ENCODE measurements at places on chromosomes 2 and 18.

- no peak for DNase-seq
- no peaks in the 10 kb centered on the region for H3K36me3 ChIP-seq
- H3K27me3 ChIP-seq: no peaks in the 10 kb centered on the region
- H3K4me1 ChIP-seq: no peaks in the 10 kb centered on the region
- no peak overlapping the region for H3K4me3 ChIP-seq
- no peak overlapping the region for H3K27ac ChIP-seq
Observed at GRCh38 chr18:26127786-26128185, 5.9 kb upstream of the PSMA8 start.

- peaks cover 6% of the 10 kb centered on the region for H3K36me3 ChIP-seq
- no peak overlapping the region for H3K27ac ChIP-seq
- H3K27me3 ChIP-seq: no peaks in the 10 kb centered on the region
- no peak for DNase-seq
- H3K4me1 ChIP-seq: peaks cover 10% of the 10 kb centered on the region
Observed at GRCh38 chr18:35289293-35289692, 736 bp downstream of the ZSCAN30 start.

GRCh38 chr2:96537066-96537733 is 648 bp downstream of the ARID5A start:
- peaks cover 49% of the 10 kb centered on the region for H3K4me1 ChIP-seq
- H3K27me3 ChIP-seq: peaks cover 10% of the 10 kb centered on the region
- no peak for DNase-seq
- H3K27ac ChIP-seq: peak overlapping the region; percentile 83

- DNase-seq: no peak
- H3K4me3 ChIP-seq: no peak overlapping the region
- no peak overlapping the region for H3K27ac ChIP-seq
- H3K27me3 ChIP-seq: no peaks in the 10 kb centered on the region
Observed at GRCh38 chr2:86510436-86510933, 52.8 kb downstream of the CHMP3 start.

DNA sequence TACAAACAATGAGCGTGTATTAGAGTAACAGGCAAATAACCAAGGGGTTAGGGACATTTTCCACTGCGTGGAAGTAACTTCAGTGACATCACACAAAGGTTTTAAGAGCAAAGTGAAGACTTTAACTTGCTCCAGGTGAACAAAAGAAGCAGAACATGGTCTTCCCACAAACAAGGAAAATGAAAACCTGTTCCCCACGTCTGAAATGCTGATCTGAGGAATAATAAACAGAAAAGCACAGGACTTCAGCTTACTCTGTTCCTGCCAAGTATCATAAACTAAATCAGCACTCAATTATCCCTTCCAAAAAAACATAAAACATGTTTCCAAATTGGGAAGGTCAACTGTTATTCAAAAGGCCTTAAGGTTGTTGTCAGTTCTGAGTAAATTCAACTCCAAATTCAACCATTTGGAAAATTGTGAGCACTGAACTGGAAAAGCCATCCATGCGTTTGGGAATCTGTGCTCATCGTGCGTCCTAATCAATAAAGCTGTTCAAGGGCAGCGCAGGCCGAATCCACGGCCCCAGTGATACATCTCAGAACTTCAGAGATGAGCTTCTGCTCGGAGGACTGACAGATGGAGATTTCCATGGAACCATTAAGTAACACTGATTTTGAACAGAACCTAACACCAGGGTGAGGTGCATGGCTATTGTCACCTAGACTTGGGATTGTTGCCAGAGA is 7.7 kb upstream of the SNTG2 start:
- H3K36me3 ChIP-seq: no peaks in the 10 kb centered on the region
- no peak for DNase-seq
- H3K27me3 ChIP-seq: peaks cover 7% of the 10 kb centered on the region
- H3K27ac ChIP-seq: no peak overlapping the region
- no peak overlapping the region for H3K4me3 ChIP-seq

GRCh38 chr2:23430263-23430662 is 45.3 kb downstream of the KLHL29 start:
- H3K27me3 ChIP-seq: no peaks in the 10 kb centered on the region
- H3K36me3 ChIP-seq: no peaks in the 10 kb centered on the region
- DNase-seq: no peak
- H3K4me3 ChIP-seq: no peak overlapping the region
- H3K27ac ChIP-seq: no peak overlapping the region
- peaks cover 21% of the 10 kb centered on the region for H3K4me1 ChIP-seq

- no peaks in the 10 kb centered on the region for H3K27me3 ChIP-seq
- no peak overlapping the region for H3K4me3 ChIP-seq
- H3K27ac ChIP-seq: no peak overlapping the region
- DNase-seq: no peak
- H3K4me1 ChIP-seq: no peaks in the 10 kb centered on the region
- no peaks in the 10 kb centered on the region for H3K36me3 ChIP-seq
Observed at GRCh38 chr2:163121483-163121882, 282.9 kb upstream of the KCNH7 start.

GRCh38 chr2:231457101-231457500 is 7.2 kb downstream of the NCL start:
- H3K4me1 ChIP-seq: peaks cover 8% of the 10 kb centered on the region
- no peak overlapping the region for H3K4me3 ChIP-seq
- no peaks in the 10 kb centered on the region for H3K27me3 ChIP-seq
- H3K27ac ChIP-seq: no peak overlapping the region

GRCh38 chr18:21085579-21086166 is 25.9 kb downstream of the ROCK1 start:
- H3K27ac ChIP-seq: no peak overlapping the region
- no peak for DNase-seq
- no peaks in the 10 kb centered on the region for H3K4me1 ChIP-seq
- H3K4me3 ChIP-seq: no peak overlapping the region

DNA sequence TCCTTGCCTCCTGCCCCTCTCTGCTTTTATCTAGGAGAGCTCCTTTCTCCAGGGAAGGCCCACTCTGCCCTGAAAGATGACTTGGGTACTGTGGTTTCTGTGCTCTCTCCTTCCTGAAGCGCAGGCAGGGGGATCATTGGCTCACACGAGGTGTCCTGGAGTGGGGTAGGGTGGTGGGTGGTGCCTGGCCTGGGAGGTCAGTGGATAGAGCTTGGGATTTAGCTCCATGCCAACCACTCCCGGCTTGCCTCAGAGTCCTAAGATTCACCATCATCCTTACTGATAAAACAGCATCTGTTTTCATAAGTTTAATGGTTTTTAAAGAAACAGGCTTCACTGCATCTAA is 63.1 kb downstream of the CIB4 start:
- no peak overlapping the region for H3K4me3 ChIP-seq
- H3K27me3 ChIP-seq: peaks cover 2% of the 10 kb centered on the region
- H3K36me3 ChIP-seq: peaks cover 6% of the 10 kb centered on the region
- peaks cover 3% of the 10 kb centered on the region for H3K4me1 ChIP-seq
- no peak for DNase-seq

DNA sequence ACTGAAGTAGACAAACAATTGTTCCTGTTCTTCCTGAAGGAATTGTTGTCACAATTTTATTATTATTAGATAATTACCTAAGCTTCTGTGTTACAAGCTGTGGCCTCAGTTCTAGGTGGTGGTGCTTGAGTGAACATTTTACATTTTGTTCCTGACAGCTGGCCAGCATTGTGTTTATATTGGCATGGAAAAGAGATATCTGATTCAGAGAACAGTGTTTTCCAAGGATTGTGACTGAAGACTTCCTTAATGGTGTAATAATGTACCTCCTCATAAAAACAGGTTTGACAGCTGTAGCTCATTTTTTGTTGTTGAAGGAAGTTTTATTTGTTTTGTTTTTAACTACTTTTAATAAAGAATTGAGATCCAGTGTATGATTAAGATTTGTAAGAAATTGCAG is 95.2 kb downstream of the EPB41L5 start:
- no peaks in the 10 kb centered on the region for H3K4me1 ChIP-seq
- H3K27me3 ChIP-seq: no peaks in the 10 kb centered on the region
- no peak overlapping the region for H3K4me3 ChIP-seq
- peak; percentile 69 for DNase-seq
- H3K27ac ChIP-seq: no peak overlapping the region

DNA sequence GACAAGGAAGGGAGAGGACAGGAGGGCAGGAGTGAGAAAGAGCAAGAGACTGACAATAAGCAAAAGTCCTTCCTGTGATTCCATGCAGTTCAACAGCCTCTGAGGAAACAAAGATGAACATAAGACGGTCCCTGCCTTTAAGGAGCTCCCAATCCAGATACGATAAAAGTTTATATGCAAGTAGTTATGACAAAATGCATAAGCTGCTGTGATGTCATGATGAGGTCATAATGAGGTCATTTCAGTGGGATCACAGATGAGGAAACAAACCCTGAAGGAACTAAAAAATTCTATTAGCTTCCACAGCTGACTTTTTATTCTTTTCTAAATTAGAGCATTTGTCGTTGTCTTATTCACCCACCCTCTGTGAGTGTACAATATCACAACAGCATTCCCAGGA is 458.5 kb upstream of the ACVR2A start:
- no peak overlapping the region for H3K27ac ChIP-seq
- no peaks in the 10 kb centered on the region for H3K4me1 ChIP-seq

DNA sequence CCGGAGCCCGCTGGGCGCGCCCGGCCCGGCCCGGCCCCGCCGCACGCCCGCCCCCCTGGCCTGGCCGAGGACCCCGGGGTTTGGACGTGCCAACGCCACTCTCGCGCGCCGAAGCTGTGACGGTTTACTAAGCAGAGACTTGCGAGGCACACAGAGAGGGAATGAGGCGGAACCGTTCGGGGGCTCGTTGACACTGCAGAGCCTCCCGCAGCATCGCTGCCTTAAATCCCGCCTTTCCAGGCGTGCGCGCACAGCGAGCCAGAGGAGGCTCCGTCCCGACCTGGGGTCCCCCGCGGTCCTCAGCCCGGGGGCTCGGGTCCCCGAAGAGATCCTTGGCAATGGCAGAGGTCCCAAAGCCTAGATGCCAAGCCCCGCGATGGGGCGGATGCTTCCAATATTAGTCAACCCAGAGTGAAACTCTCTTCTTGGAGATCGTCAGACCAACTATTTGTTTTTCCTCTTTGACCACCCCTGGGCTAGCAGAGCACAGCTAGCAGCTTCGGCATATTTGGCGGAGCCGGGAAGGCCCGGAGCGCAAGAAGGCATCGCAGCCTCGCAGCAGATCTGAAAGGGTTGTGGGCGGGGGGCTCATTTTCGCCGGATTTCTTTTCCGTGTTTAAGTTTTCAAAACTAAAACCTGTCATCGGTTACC is at the start of gene ZNF385B:
TSS of gene ZNF385B (minus strand) at position 197 of the 652 bp plus-strand sequence.
- no peaks in the 10 kb centered on the region for H3K36me3 ChIP-seq
- no peak within 1 kb of the TSS for H3K27ac ChIP-seq
- H3K4me1 ChIP-seq: peaks cover 12% of the 10 kb centered on the region
- peak; percentile 76 for DNase-seq
- peak within 1 kb of the TSS; percentile 56 for H3K4me3 ChIP-seq

DNA sequence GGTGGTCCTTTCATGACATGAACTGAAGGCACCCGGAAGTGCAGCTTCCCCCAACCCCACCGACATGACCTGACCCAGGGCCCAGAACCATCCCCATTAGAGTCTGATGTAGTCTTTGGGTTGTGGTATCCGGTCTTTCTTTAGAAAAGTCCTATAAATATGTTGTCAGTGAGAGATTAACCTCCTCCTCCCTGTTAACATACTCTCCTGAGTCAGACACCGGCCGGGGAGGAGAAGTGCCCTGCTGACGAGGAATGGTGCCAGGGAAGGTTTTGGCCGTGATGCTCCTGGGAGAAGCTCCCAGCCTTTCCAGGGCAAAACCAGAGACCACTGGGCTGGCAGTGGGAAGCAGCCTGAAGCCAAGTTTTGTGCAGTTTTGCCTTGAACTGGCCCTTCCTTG is 109.0 kb downstream of the LAMA3 start:
- H3K36me3 ChIP-seq: no peaks in the 10 kb centered on the region
- no peak overlapping the region for H3K27ac ChIP-seq
- H3K27me3 ChIP-seq: no peaks in the 10 kb centered on the region

DNA sequence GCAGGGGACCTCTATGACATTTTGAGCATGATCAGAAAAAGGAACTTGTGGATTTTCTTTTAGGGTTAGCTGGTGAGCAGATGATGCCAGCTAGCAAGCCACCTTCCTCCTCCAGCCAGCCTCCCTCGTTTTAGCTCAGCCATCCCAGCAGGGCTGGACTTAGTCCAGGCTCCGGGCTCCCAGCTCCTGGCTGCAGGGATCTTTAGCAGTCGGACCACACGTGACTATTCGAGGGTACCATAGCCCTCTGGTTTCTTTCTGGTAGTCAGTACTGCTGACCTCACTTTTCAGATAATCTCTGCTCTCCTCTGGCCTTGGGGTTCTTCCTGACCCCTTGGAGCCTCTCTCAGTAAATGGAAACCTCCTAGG is 31.8 kb downstream of the NCK2 start:
- H3K4me3 ChIP-seq: no peak overlapping the region
- no peaks in the 10 kb centered on the region for H3K27me3 ChIP-seq
- no peak for DNase-seq
- no peak overlapping the region for H3K27ac ChIP-seq

DNA sequence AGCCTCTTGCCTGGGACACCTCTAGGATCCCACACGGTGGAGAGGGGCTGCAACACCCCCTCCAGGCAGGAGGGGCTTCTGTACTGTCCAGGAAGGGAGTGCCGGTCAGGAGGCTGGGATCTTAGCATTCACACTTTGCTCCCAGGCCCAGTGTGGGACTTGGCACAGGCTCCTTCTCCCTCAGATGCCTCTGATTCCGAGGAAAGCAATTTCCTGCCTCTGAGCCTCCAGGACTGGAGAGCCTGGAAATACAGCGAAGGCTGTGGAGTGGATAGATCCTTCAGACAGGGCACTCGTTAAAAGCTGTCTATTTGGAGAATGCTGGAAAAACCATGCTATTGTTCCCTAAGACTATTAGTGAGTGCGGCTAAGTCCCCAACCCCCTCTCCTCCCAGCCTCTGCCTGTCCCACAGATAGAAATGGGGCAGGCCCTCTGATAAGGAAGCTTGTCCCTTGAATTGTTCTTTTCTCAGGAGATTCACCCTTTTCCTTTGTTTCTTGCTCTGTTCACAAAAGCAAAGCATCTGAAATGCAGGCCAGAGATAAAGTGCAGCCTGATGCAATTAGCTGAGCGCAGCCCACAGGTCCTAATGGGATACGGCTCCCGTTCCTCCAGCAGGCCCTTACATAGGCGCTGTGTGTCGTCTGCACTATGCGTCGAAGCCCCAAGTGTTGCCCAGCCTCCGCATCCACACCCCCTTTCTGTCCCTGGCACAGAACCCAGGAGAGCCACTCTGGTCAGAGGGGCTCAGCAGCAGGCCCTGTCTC is 252.2 kb downstream of the KLHL29 start:
- DNase-seq: no peak
- peak overlapping the region; percentile 53 for H3K27ac ChIP-seq
- H3K27me3 ChIP-seq: no peaks in the 10 kb centered on the region
- peaks cover 42% of the 10 kb centered on the region for H3K4me1 ChIP-seq

- no peak overlapping the region for H3K4me3 ChIP-seq
- H3K27ac ChIP-seq: peak overlapping the region; percentile 7
- no peaks in the 10 kb centered on the region for H3K36me3 ChIP-seq
- peaks cover 4% of the 10 kb centered on the region for H3K27me3 ChIP-seq
- DNase-seq: no peak
Observed at GRCh38 chr2:9095690-9096089, 92.2 kb upstream of the MBOAT2 start.

DNA sequence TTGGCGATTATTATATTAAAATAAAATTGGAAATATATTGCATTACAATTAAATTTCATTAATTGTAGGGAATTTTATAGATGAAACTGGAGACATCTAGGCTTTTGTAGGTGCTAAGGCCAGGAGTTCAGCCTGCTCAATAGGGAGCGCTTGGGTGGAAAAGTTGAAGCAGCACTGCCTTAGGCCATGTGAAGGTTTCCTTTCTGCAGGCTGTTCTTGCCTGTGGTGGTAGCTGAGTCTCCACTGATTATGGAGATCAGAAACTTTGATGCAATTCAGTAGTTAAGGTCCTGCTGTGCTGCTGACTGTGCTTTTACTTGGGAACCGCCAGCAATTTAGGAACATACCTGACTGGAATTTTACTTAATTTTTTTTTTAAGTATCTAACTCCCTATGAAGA is 179.9 kb upstream of the BOD1L2 start:
- H3K27me3 ChIP-seq: no peaks in the 10 kb centered on the region
- H3K4me3 ChIP-seq: no peak overlapping the region
- no peaks in the 10 kb centered on the region for H3K4me1 ChIP-seq
- no peaks in the 10 kb centered on the region for H3K36me3 ChIP-seq

Data from spinal cord (tissue), 10 donors.